Activated T-cell treated with anti-CD3 and anti-CD28 coated beads, Interleukin-2, amount 50 U/mL, for 24 hours (primary cell): ENCODE measurements at places on chromosomes 11 and 22.

DNA sequence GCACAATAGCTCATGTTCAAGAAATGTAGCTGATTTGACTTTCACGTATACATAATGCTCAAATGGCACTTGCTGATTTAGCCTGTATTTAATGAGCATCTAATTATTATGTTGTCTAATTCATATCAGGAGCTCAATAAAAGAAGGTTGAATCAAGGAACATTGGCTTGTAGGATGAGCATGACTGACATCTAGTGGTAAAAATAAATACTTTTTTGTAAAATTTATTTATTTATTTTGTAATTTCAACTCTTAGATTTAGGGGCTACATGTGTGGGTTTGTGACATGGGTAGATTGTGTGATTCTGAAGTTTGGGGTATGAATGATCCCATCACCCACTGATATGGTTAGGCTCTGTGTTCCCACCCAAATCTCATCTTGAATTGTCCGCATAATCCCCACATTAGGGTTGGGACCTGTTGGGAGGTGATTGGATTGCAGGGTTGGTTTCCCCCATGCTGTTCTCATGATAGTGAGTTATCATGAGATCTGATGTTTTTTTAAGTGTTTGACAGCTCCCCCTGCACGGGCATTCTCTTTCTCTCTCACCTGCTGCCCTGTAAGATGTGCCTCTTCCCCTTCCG, 1.7 kb upstream of the OR52E5 start:
- H3K27me3 ChIP-seq, result peaks cover 15% of the 10 kb centered on the region
- no peaks in the 10 kb centered on the region for H3K36me3 ChIP-seq
- no peak for DNase-seq
- H3K4me3 ChIP-seq, result no peak overlapping the region

DNA sequence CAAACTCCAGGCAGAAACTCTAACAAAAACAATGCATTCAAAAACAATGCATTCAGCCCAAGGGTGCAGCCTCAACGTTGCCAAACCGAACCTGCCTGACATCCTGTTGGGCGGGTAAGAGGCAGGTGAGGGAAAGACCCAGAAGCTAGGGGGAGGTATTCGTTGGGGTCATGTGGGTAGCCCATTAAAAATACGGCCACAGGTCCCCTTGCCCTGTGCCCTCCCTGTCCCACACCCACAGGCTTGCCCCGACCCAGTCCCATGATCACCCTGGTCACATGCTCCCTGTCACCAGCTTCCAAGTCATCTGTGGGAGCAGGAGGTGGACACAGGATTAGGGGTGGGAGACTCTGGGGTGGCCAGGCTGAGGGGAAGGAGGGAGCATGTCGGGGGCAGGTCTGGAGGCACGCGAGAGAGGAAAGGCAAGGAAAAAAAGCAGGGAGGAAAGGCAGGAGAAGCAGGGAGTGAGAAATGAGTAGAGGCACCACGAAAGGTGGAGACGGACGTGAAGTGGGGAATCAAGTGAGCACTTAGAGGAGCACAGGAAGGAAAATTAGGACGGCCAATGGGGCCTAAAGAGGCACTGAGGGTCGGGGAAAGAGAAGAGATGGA, 683 bp downstream of the PLA2G6 start:
- H3K36me3 ChIP-seq, result peaks cover 8% of the 10 kb centered on the region
- H3K4me1 ChIP-seq, result peaks cover 59% of the 10 kb centered on the region
- peak overlapping the region; percentile 92 for H3K4me3 ChIP-seq

GRCh38 chr11:131488238-131488637, 117.8 kb downstream of the NTM start:
- H3K27me3 ChIP-seq, result no peaks in the 10 kb centered on the region
- no peak overlapping the region for H3K27ac ChIP-seq
- DNase-seq, result no peak
- H3K4me1 ChIP-seq, result no peaks in the 10 kb centered on the region

GRCh38 chr11:111635706-111636045, 33.4 kb downstream of the SIK2 start:
- no peaks in the 10 kb centered on the region for H3K27me3 ChIP-seq
- H3K36me3 ChIP-seq, result peaks cover 15% of the 10 kb centered on the region
- DNase-seq, result no peak
- peaks cover 38% of the 10 kb centered on the region for H3K4me1 ChIP-seq

- peaks cover 10% of the 10 kb centered on the region for H3K4me1 ChIP-seq
- no peak overlapping the region for H3K4me3 ChIP-seq
- H3K36me3 ChIP-seq, result no peaks in the 10 kb centered on the region
Observed at GRCh38 chr11:125990244-125990643, 44.4 kb downstream of the VSIG10L2 start.

DNA sequence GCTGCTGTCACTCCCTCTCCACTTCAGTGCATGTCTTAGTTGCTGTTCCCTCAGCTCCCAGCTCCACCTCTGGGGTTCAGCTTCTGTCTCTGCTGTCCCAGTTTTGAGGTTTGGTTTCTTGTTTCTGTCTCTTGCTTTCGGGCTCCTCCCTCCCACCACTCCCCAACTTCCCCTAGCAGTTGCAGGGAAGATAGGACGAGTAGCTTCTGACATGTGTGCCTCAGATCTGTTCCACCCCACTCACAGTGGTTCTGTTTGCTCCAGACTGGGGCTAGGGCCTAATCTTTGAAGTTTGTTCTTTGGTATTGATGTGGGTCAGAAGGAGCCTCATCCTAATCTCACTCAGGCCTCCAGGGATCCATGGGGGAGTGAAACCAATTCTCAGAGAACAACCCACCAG, 2.6 kb upstream of the RRM1 start:
- H3K36me3 ChIP-seq, result peaks cover 80% of the 10 kb centered on the region
- no peak for DNase-seq
- peaks cover 80% of the 10 kb centered on the region for H3K4me1 ChIP-seq
- H3K27ac ChIP-seq, result peak overlapping the region; percentile 91
- H3K27me3 ChIP-seq, result no peaks in the 10 kb centered on the region
- H3K4me3 ChIP-seq, result peak overlapping the region; percentile 35

DNA sequence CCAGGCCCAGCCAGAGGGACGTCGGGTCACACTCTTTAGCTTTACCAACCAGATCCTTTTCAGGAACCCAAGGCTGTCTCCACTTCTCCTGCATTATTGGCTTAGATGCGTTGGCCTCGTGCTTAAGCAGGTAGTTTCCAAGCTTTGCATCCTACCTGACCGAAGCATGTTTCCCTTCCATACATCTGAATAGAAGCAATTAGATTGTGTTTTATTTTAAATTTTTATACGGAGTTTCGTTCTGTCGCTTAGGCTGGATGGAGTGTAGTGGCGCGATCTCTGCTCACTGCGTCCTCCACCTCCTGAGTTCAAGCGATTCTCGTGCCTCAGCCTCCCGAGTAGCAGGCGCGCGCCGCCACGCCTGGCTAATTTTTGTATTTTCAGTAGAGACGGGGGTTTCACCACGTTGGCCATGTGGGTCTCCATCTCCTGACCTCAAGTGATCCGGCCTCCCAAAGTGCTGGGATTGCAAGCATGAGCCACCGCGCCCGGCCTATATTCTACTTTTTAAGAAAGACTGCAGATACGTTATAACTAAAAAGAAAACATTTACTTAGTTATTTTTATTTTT, 677 bp downstream of the DYNC2H1 start:
- peak overlapping the region; percentile 88 for H3K4me3 ChIP-seq
- H3K36me3 ChIP-seq, result peaks cover 5% of the 10 kb centered on the region
- peak overlapping the region; percentile 91 for H3K27ac ChIP-seq
- peaks cover 2% of the 10 kb centered on the region for H3K27me3 ChIP-seq

GRCh38 chr11:80024119-80024518, 583.3 kb upstream of the TENM4 start:
- H3K27me3 ChIP-seq, result no peaks in the 10 kb centered on the region
- no peak for DNase-seq
- no peak overlapping the region for H3K27ac ChIP-seq
- H3K36me3 ChIP-seq, result no peaks in the 10 kb centered on the region
- no peaks in the 10 kb centered on the region for H3K4me1 ChIP-seq

- no peak for DNase-seq
- peaks cover 44% of the 10 kb centered on the region for H3K4me1 ChIP-seq
- peaks cover 24% of the 10 kb centered on the region for H3K36me3 ChIP-seq
- no peaks in the 10 kb centered on the region for H3K27me3 ChIP-seq
- peak overlapping the region; percentile 51 for H3K27ac ChIP-seq
Observed at GRCh38 chr11:64183890-64184289, 2.1 kb upstream of the STIP1 start.

GRCh38 chr11:90216611-90217010, 6.2 kb downstream of the CHORDC1 start:
- peaks cover 63% of the 10 kb centered on the region for H3K4me1 ChIP-seq
- H3K27me3 ChIP-seq, result no peaks in the 10 kb centered on the region
- peak overlapping the region; percentile 81 for H3K27ac ChIP-seq
- H3K4me3 ChIP-seq, result peak overlapping the region; percentile 28

DNA sequence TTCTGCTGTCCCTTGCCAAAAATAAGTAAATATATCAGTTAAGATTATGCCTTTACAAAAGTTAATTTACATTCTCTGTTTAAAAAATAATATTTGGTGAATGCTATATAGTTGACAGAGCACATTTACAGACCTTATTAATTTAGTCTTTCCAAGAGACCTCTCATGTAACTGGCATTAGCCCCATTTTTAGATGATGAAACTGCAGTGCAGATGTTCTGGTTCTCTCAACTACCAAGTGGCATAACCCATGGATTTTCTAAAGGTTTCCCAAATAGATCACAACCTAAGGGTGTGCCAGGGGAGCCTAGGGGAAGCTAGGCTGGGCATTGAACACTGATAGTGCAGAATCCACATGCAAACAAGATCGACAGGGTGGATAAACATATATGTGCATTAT, 88.5 kb downstream of the RNF169 start:
- H3K4me3 ChIP-seq, result no peak overlapping the region
- no peaks in the 10 kb centered on the region for H3K27me3 ChIP-seq
- no peaks in the 10 kb centered on the region for H3K4me1 ChIP-seq
- H3K36me3 ChIP-seq, result peaks cover 91% of the 10 kb centered on the region

- no peak overlapping the region for H3K4me3 ChIP-seq
- no peaks in the 10 kb centered on the region for H3K4me1 ChIP-seq
- H3K27me3 ChIP-seq, result peaks cover 42% of the 10 kb centered on the region
- no peak overlapping the region for H3K27ac ChIP-seq
- H3K36me3 ChIP-seq, result no peaks in the 10 kb centered on the region
Observed at GRCh38 chr11:45751430-45751829, 53.5 kb upstream of the SLC35C1 start.

DNA sequence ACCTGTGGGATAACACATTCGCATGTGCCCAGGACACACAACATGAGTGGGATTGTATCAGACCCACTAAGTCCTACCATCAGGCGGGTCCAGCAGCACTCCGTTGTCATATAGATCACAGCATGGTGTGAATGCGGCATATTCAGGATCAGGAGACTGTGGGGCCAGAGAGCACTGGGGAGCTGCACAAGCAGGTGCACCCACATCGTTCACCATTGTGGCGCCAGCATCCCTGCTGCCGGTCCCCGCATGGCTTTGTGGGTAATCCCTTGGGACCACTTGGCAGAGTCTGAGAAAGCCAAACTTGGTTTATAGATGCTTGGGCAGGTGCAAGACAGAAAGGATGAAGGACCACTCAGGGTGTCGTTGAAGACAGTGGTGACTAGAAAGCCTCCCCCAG, 201.6 kb upstream of the B3GAT1 start:
- no peak for DNase-seq
- H3K27me3 ChIP-seq, result peaks cover 18% of the 10 kb centered on the region
- no peak overlapping the region for H3K27ac ChIP-seq
- no peak overlapping the region for H3K4me3 ChIP-seq
- no peaks in the 10 kb centered on the region for H3K4me1 ChIP-seq
- H3K36me3 ChIP-seq, result no peaks in the 10 kb centered on the region

DNA sequence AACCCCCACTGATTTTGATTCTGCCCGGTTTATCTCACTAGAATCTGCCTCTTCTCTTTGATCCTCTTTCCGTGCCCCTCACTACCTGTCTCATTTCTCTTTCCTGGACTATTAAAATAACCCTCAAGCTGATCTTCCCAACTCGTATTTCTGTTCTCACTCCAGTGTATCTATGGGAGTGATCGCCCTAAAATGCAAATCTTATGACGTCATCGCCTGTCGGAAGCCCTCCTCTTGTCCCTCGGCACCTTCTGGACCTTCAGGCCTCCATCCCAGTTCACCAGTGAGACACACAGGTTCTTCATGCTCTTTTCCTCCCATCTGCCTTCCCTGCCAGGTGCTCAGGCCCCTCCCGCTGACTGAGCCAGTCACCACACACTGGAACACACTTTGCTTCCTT, 234.5 kb upstream of the TBCEL start:
- H3K4me1 ChIP-seq, result no peaks in the 10 kb centered on the region
- no peak for DNase-seq
- H3K27ac ChIP-seq, result no peak overlapping the region

DNA sequence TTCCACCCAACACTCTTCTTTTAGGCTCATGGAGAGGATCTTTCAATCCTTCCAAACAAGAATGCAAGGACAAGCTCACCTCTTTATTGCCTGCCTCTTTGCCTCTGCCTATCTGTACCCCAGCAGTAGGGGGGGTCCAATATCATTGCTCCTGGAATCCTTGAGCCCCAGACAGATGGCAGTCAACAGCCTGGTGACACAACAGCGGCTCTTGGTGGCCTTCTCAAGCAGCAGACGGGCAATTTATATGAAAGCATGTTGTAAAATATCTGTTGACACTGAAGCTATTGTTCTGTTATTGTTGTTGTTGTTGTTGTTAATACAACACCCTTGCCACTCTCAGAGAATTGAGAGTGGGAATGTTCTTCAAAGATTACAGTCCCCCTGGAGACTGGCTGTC, 480.0 kb upstream of the CADM1 start:
- no peaks in the 10 kb centered on the region for H3K4me1 ChIP-seq
- no peaks in the 10 kb centered on the region for H3K36me3 ChIP-seq
- no peaks in the 10 kb centered on the region for H3K27me3 ChIP-seq
- H3K4me3 ChIP-seq, result no peak overlapping the region
- DNase-seq, result no peak

GRCh38 chr22:24033731-24034130, 22.6 kb downstream of the CABIN1 start:
- peaks cover 46% of the 10 kb centered on the region for H3K36me3 ChIP-seq
- H3K27me3 ChIP-seq, result no peaks in the 10 kb centered on the region
- H3K27ac ChIP-seq, result no peak overlapping the region
- peaks cover 59% of the 10 kb centered on the region for H3K4me1 ChIP-seq
- no peak overlapping the region for H3K4me3 ChIP-seq

- no peak overlapping the region for H3K4me3 ChIP-seq
- no peak for DNase-seq
- H3K27ac ChIP-seq, result no peak overlapping the region
- H3K4me1 ChIP-seq, result no peaks in the 10 kb centered on the region
Observed at GRCh38 chr11:94854770-94855633, 86.8 kb downstream of the AMOTL1 start.

DNA sequence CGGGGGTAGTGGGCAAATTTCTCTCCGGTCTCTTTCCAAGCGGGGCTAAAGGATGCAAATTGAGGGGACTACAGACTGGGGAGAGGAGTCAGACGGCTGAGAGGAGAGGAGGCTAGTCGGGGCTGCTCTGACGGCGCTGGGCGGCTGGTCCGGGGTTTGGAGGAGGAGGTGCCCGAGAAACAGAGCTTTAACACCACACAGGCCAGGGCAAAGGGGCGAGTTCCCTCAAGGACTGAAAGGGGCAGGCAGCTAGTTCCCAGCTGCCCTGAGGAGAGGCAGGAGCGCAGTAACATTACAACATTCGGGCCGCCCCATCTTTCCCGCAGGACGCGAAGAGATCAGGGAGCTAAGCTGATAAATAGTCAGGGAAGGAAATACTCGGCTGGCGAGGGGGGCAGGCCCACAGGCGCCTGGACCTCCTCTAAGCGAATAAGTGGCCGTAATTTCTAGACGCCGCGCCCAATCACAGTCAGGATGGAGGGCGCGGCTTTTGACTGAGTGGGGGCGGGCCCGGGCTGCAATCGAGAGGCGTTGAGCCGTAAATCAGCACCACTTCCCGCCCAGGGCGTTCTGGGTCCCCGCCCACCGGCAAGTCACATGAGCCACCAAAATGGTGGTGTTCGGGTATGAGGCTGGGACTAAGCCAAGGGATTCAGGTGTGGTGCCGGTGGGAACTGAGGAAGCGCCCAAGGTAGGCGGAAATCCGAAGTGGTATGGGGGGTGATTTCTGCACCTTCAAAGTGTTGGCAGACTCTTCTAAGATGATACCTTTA, at the start of gene TMEM126B:
TMEM126B (plus strand) TSS at position 596 of the 773 bp plus-strand sequence; CDS start at position 611, 15 bp downstream.
- H3K27me3 ChIP-seq, result no peaks in the 10 kb centered on the region
- DNase-seq, result peak; percentile 95
- H3K27ac ChIP-seq, result peak within 1 kb of the TSS; percentile 99
- peak within 1 kb of the TSS; percentile 89 for H3K4me3 ChIP-seq
- H3K4me1 ChIP-seq, result peaks cover 42% of the 10 kb centered on the region
